NCI-H69 (cell line): ENCODE measurements at places on chromosomes 7 and 10.

DNA sequence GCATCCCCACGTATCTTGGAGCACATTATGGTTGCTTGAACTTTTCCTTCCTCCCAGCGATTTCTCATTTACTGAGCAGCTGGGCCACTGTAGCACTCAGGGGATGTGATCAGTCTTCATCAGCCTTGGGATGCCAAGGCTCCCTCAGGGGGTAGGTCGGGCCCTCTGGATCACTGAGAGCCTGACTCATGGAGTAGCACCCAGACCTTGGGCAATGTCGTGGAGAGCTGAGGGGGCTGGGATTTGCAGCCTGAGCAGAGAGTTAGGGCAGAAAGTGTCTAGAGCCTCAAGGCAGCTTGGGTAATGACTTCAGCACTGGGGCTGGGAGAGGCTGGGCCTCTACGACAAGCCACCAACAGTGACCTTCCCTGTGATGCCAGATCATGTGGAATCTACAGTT lies 86.5 kb upstream of the CXCL12 start:
- no peak for DNase-seq

- no peak for DNase-seq
These were observed 197.0 kb downstream of the ZNF438 start for GRCh38 chr10:30834651-30835050.

GRCh38 chr10:17506856-17507471 lies 52.6 kb upstream of the ST8SIA6 start:
- DNase-seq = no peak

- DNase-seq = no peak
These were observed 11.7 kb downstream of the CPEB3 start for GRCh38 chr10:92278996-92279696.

DNA sequence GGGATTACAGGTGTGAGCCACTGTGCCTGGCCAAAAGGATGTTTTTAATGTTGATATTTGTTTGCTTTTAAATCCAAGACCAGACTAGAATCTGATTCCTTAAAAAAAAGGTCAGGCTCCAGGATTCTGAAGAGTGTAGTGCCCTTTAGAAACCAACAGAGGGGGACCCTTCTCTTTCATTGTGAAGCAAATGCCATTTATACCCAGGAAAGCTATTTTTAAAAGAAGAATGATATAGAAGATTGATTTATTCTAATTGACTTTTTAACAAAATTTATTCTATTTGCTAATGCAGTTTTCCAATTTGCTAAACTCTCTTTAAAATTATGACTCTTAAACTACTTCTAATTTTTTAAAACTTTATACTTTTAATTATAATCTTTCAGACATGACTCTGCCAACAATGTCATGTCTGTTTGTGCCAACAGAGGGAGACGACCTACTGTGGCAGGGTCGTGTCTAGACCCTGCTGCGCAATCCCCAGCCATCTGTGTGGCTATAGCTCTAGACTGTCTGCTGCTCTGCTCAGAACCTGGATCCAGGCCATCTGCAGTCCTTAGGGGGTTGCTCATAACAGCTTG lies 201.0 kb upstream of the IMMP2L start:
- peak; percentile 79 for DNase-seq

GRCh38 chr10:116209781-116210180 lies 63.2 kb downstream of the GFRA1 start:
- no peak for DNase-seq

- DNase-seq = peak; percentile 82
These were observed 120.6 kb downstream of the NEBL start for GRCh38 chr10:20776384-20777118.

DNA sequence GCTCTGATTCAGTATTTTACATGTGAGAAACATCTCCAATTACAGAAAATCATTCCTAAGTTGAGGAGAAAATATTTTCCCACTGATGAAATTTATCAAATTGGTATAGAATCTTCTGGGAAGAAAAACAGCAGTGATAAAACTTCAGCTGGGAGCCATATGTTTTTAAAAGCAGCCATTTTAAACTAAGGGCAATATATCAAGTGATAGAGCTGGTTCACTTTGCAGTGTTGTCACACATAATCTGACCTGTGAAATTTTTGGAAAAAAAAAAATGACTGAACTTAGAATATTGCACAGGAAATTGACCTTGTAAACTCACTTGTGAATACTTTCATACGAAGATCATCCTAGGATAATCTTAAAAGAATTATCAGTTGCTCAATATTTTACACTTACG lies 10.5 kb upstream of the EZH2 start:
- DNase-seq = no peak

- DNase-seq = no peak
These were observed 563.1 kb downstream of the LRMDA start for GRCh38 chr10:75994357-75995040.

DNA sequence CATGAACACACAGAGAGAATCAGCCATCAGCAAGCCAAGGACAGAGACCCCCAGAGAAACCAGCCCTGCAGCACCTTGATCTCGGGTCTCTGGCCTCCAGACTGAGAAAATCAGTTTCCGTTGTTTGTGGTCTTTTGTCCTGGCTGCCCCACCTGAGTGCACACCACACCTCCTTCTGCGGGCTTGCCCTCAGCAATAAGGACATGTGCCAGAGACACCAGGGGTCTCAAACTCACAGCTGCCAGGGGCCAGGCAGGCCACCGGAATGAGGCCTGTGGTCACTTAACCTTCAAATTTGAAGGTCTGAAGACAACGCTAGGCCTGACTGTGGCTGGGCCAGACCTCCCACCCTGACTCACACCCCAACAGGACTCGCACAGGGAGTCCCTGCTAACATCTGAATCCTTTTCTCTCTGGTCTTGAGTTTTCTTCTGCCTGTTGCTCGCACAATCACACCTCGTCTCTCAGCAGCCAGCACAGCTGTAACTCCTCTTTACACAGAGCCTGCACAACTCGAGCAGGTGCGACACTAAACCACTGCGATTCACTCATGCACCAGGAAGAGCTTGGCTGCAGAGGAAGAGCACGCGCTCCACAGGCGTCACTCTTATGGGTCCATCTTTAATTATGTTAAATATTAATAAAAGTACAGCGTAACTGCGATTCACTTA lies 86.2 kb downstream of the CHST15 start:
- DNase-seq = no peak

DNA sequence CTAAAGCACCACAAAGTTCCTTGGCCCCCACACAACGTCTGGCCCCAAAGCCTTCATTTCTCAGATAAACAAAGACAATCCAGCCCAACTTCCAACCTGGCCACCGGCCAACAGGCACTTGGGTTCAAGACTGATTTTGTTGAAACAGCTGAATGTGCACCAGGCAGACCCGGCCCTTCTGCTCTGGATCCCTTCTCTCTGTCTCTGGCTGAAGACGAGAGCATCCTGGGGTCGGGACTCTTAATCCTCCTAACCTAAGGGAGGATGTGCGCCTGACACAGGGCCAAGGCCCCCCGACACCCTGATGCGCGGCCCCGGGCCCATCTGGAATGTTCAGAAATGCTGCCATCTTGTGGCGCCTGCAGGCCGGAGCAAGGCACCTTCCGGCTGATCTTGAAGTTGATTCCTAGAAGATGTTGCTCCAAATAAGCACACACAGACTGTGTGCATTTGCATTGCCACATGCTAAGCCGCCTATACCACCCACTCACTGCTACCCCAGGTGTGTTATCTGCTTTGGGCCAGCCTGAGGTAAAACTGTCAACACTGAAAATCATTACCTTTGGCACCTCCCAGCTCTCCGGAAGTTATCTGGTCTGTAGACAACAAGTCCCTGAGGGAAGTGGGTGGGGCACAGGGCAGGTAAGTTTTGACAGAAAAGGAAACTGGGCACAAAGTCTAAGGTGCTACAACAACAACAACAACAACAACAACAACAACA lies 98.4 kb upstream of the HABP2 start:
- DNase-seq = peak; percentile 10

DNA sequence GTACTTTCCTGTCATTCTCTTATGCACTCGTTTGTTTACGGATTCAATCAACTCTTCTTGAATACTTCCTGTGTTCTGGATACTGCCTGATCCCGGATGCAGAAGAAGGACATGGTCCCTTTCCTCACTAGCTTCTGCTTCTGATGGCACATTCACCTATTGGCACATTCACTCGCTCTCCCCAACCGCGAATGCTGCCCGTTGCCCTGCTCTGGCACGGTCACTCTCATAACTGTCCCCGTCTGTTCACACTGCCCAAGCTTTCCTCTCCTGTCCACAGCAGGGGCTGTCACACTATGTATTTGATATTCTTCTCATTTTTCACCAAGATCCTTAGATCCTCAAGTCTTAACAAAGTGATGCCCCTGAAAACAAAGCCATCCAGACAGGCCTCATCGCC lies 327.4 kb downstream of the PAXIP1 start:
- DNase-seq = no peak

DNA sequence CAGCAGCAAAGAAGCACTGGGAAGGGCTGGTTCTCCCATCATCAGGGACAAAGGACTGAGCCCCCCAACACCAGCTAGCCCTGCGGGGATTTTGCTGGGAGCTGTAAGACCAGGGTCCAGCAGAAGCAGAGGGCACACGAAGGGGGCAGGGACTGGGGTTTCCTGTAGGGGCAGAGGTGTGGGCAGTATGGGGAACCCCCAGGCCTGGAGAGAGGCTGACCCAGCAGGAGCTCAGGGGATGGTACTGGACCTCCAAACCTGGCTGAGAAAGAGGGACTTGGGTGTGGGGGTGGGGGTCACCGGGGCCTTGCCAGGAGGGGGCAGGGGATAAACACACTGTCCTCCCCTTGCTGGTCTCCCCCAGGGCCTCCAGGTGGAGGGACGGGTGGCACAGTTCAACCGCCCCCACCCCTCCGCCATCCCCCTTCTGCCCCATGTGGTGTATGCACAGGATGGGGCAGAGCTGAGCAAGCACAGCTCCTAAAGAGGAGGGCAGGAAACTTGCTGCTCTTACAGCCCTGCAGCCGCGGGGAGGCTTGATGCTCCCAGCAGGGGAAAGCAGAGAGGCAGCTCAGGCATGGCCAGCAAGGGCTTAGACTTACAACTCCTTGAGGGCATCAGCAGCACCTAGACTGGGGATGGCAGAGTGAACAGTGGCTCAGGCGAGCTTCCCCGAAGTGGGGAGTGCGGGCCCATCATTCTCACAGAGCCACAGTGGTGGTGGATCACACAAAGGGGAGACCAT lies 12.4 kb upstream of the RET start:
- no peak for DNase-seq

DNA sequence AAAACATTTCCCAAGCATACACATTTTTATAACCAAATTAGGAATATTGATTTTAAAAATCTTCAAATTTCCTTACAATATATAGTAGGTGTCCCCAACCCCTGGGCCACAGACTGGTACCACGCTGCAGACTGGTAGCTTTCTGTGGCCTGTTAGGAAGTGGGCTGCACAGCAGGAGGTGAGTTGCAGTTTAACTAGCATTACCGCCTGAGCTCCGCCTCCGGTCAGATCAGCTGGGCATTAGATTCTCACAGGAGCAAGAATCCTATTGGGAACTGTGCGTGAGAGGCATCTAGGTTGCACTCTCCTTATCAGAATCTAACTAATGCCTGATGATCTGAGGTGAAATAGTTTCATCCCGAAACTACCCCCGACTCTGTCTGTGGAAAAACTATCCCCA lies 62.1 kb downstream of the ZWINT start:
- no peak for DNase-seq

- no peak for DNase-seq
These were observed 23.9 kb downstream of the MACC1 start for GRCh38 chr7:20193242-20193777.

DNA sequence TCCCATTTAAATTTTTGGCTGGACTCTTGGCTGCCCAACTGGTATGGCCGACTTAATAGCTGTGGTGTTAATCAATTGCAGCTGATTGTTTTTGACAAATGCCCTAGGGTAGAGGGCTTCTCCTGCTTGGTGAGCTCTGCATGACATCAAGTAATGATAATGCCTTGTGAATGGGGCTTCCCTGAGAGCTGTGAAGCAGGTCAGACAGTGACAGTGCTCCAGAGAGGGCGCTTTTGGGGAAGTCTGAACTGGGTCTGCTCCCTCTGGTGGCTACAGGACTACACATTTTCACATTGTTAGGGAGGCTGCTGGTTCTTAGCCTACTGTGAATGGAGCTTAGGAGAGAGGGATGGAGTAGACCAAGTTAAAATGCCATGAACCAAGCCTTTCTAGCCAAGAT lies 98.8 kb downstream of the SDK1 start:
- DNase-seq = peak; percentile 61

- DNase-seq = peak; percentile 63
These were observed 596.6 kb downstream of the SDK1 start for GRCh38 chr7:3897430-3898372.

- peak; percentile 18 for DNase-seq
These were observed 65.6 kb upstream of the CCDC6 start for GRCh38 chr10:59971915-59972314.

GRCh38 chr10:61100887-61101286 lies 156.9 kb upstream of the RHOBTB1 start:
- DNase-seq = no peak

- no peak for DNase-seq
These were observed 2.9 kb downstream of the ELFN1 start for GRCh38 chr7:1672851-1673486.

DNA sequence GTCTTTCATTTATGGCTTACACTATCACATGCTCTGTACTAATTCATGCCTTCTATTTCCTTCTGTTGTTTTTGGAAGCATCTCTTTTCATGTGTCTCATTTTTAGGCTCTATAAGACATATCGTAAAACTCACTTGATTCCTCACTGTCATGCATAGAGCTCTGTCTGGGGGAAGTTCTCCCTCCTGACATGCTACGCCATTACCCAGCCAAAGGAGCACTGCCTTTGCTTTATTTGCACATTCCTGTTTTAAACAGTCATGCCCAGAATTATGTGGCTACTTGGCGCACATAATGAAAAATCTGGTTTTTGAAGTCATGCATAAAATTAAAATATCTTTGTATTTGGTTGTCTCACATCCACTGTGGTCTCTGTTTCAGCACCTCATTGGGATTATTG lies 17.6 kb upstream of the AKR1C3 start:
- DNase-seq = no peak

GRCh38 chr10:5698062-5698461 lies 13.4 kb downstream of the TASOR2 start:
- DNase-seq = no peak

DNA sequence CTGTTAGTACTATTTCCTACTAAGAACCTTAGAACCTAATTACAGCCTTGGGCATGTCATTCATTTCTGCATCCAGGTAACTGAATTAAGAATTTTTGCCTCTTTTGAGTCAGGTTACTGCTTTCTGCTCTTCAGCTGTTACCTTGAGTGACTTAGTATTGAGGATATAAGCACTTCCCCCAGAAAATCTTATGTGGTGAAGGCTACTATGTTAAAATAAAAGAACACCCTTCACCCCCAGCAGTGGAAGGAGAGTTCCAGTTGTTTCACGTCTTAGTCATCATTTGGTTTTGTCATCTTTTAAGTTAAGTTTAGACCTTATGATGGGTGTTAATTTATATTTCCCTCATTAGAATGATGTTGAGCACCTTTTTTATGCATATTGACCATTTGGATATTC lies 82.8 kb downstream of the GLCCI1 start:
- peak; percentile 58 for DNase-seq

- no peak for DNase-seq
These were observed 475.3 kb upstream of the NRP1 start for GRCh38 chr10:33809732-33810131.

GRCh38 chr10:108375691-108376090 lies 1211.2 kb upstream of the SORCS1 start:
- no peak for DNase-seq
